ENCODE measurements at places on chromosomes 16 and 17. TPM values are rescaled to one million over a fixed set of nuclear protein-coding genes. Genes with fewer than 3 reads are reported as not detected.

ABCC11 gene
- polyA plus RNA-seq, result not detected

- peaks cover 19% of the 10 kb centered on the region for H3K27me3 ChIP-seq
- no peaks in the 10 kb centered on the region for H3K4me1 ChIP-seq
- no peak for DNase-seq
- no peak overlapping the region for H3K4me3 ChIP-seq
- H3K27ac ChIP-seq, result no peak overlapping the region
Observed at GRCh38 chr16:86522634-86523033, 12.3 kb downstream of the FOXF1 start.

- no peak overlapping the region for H3K4me3 ChIP-seq
- H3K36me3 ChIP-seq, result no peaks in the 10 kb centered on the region
- no peak overlapping the region for H3K27ac ChIP-seq
- no peak for DNase-seq
- H3K4me1 ChIP-seq, result no peaks in the 10 kb centered on the region
- no peaks in the 10 kb centered on the region for H3K27me3 ChIP-seq
Observed at GRCh38 chr17:8430966-8431365, 4.7 kb upstream of the NDEL1 start.

DNA sequence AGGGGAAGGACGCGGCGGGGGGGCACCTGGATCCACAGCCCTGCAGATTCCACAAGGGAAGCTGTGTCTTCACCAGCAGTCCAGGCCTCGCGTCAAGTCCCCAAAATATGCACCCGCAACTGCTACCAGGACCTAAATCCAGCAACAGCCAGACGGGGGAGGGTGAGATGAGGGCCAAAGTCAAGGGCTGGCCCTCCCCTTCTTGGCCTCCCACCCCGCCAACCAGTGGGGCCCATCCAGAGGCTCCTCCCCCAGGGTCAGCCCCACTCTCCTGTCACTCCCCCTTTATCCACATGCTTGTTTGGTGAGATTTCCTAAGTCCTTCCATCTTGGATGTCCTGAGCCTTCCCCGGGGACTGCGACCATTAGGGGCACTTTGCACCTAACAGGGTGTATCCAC, 138.7 kb downstream of the ENGASE start:
- no peaks in the 10 kb centered on the region for H3K27me3 ChIP-seq
- H3K4me1 ChIP-seq, result no peaks in the 10 kb centered on the region
- H3K4me3 ChIP-seq, result no peak overlapping the region
- no peak for DNase-seq
- H3K27ac ChIP-seq, result no peak overlapping the region

- H3K4me3 ChIP-seq, result no peak overlapping the region
- H3K27ac ChIP-seq, result no peak overlapping the region
- no peaks in the 10 kb centered on the region for H3K36me3 ChIP-seq
- no peaks in the 10 kb centered on the region for H3K4me1 ChIP-seq
- H3K27me3 ChIP-seq, result peaks cover 5% of the 10 kb centered on the region
Observed at GRCh38 chr16:66455970-66456369, 28.9 kb downstream of the BEAN1 start.
